Stimulated activated naive CD4-positive, alpha-beta T cell treated with Interleukin-2 at 50 U/mL for 16 hours (primary cell): ENCODE measurements at places on chromosomes 1 and 21.

DNA sequence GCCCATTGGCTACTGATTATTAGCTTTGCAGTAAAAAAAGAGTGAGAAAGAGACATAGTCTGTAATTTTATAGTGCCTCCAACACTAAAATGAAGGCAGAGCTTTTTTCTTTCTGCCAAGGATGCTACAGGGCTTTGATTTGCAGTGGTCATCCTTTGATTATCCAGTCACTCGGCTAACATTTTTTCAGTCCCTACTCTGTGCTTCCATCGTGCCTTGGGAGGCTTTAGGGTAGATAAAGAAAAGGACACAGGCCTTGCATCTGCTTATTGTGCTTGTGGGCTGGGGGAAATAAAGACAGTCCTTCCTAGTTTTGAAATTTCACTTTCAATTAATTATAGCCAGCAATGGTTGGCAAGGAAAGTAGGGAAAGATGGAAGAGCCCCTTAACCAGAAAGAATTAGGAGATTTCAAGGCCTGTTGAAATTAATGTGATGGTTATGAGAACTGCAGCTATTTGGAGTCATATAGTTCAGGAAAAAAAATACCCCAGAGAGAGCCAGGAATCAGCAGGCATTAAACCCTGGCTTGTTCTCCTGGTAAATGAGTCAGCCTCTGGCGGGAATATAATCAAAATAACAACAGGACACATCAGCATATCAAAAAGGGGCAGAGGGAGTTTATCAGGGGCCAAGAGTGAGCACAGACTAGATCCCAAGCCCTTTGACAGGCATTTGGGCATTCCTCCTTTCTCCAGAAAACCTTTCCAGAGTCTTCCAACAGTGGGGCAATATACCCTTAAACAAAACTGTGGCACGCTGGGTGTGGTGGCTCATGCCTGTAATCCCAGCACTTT lies 27.4 kb downstream of the CACHD1 start:
- no peak for DNase-seq

DNA sequence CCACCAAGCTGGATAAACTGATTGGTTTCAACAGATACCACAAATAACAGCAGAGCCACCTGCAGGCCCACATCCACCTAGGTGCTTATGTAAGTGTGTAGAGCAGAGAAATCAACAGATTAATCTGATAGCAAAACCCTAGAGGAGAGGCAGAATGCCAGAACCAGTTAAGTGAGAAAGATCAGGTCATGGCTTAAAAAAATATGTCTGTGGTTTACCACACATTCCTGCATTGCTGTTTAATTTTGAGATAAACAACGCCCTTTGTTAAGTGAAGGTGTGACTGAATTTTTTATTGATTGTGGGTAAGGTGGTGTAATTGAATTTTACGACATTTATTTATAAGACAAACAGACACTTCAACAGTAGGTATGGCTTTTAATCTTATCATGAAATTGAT lies 21.2 kb downstream of the CRNN start:
- no peak for DNase-seq

- no peak for DNase-seq
Observed at GRCh38 chr1:94471271-94471670, 53.1 kb downstream of the ABCD3 start.

- no peak for DNase-seq
Observed at GRCh38 chr1:228990906-228991569, 255.8 kb downstream of the RHOU start.

GRCh38 chr1:23525558-23526250 lies 5.3 kb downstream of the E2F2 start:
- no peak for DNase-seq

DNA sequence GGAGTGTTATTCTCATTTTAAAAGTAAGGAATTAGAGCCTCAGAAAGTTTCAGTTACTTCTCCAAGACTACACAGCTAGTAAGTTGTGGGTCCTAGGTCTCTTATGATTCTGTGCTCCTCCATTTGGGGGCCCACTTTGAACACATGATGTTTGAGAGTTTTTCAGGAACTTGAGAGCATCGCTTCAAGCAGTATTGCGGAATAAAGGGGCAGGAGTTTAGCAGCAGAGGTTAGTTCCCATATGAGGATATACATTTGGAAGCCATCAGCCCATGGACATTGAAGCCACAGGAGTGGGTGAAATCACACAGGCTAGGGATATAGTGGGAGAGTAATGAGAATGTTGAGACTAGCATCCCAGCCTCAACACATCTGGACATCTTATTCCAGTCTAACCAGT lies 143.2 kb downstream of the RASAL2 start:
- no peak for DNase-seq

GRCh38 chr1:100387209-100387608 lies 34.9 kb downstream of the CDC14A start:
- DNase-seq, result no peak

DNA sequence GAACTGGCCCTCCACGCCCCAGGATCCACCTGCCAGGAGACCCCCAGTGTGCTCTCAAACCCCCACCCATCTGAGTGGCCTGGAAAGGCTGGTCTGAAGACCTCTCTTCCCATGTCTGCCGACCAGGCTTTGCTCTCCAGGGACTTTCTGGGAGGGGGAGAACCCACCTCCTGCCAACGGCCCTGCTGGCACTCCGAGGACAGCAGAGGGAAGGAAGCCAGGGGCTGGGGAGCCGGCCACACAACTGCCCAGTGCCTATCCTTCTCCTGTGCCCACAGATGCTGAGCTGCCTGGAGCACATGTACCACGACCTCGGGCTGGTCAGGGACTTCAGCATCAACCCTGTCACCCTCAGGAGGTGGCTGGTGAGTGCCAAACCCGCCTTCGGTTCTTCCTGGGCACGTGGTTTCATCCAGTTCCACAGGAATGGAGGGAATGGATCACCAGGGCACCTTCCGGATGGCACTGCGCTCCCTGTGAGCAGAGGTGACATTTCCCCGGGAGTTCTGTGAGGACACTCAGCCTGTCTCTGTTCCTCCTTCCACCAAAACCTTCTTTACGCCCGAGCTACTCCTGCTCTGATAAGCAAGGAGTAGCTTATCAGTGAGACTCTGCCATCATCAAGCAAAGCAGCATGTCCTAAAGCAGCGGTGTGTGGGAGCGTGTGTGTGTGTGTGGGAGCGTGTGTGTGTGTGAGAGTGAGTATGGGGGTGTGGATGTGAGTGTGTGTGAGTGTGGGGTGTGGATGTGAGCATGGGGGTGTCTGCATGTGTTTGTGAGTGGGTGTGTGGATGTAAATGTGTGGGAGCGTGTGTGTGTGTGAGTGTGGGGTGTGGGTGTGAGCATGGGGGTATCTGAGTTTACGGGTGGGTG lies 105.5 kb downstream of the PDE9A start:
- no peak for DNase-seq

- no peak for DNase-seq
Observed at GRCh38 chr21:40839521-40839920, 7.4 kb downstream of the DSCAM start.

DNA sequence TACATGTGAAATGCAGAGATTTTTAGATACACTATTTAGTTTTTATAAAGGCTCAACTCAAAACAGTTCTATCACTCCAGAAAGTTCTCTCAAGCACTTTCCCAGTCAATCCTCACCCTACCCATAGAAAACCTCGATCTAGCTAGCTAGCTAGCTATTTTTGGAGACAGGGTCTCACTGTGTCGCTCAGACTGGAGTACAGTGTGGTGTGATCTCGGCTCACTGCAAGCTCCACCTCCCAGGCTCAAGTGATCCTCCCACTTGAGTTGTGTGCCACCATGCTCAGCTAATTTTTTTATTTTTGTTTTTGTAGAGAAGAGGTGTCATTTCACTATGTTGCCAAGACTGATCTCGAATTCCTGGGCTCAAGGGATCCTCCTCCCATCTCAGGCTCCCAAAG lies 236.9 kb downstream of the RERE start:
- no peak for DNase-seq

- DNase-seq, result no peak
Observed at GRCh38 chr1:242731446-242731845, 206.9 kb upstream of the PLD5 start.

GRCh38 chr1:65791396-65791795 lies 1.3 kb upstream of the PDE4B start:
- DNase-seq, result no peak

DNA sequence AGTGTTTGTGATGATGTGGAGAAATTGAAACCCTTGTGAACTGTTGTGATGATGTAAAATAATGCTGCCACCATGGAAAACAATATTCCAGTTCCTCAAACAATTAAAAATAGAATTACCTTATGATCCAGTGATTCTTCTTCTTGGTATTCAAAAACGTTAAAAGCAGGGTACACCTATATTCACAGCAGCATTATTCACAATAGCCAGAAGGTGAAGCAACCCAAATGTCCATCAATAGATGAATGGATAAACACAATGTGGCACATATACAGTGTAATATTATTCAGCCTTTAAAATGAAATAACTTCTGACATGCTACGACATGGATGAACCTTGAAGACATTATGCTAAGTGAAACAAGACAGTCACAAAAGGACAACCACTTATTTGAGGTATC lies 59.2 kb downstream of the LYPLAL1 start:
- no peak for DNase-seq

DNA sequence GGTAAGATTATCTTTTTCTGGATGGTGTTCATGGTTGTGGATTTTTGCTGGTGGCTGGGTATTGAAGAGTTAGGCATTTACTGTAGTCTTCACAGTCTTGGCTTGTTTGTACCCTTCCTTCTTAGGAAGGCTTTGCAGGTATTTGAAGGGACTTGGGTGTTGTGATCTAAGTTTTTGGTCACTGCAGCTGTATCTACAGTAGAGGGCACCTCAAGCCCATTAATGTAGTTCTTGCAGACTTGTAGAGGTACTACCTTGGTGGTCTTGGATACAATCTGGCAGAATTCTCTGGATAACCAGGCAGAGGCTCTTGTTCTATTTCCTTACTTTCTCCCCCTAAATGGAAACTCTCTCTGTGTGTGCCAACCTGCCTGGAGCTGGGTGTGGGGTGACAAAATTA lies 155.8 kb upstream of the BRINP3 start:
- DNase-seq, result no peak

GRCh38 chr1:165619647-165620151 lies 11.3 kb upstream of the MGST3 start:
- no peak for DNase-seq

DNA sequence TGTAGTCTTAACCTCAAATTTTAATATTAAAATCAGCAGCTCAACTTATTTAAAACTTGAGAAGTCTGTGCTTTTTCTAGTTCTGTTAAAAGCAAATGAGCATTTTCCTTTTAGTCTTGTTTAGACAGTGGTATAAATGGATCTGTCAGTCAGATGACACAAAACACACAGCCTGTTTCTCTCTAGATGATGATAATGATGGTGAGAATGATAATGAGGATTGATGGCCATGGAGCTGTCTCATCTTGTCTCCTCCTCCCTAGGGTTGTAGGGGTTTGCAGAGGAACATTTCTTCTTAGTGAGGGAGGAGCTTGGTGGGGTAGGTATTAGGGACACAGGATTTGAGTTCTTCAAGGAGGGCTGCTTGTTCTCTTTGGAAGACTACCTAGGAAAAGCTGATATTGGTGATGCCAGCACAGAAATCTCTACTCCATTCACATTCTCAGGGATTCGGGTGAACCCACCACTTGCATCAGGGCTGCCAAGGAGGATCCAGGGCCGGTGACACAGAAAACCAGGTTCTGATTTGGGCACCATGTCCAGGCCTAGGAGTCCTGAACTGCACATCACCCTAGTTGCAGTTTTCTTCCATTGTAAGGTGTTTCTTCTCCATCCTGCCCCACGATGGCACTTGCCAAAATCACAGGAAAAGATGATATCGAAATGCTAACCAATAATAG lies 147.6 kb downstream of the RHOU start:
- DNase-seq, result no peak

DNA sequence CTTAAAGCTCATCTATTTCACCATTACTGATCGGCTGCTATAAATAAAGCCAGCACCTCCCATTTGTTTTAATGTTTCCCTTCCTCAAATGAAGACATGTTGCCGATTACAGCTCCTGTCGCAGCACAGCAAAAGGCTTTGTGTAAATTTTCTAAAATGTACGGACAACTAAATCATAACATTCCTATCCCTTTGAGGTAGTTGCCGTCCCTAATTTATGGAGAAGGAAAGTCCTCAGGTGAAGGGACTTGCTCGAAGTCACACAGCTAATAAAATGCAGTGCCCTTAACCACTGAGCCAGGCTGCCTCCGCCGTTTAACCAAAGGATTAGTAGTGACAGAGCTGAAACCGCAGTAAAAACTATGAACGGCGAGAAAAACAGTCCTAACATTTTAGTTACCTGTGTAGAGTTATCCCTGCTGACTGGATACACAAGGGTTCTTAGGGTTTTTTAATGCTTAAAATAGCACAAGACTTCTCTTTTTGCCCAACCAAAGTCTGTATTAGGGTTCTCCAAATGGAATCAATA lies 871 bp downstream of the PINK1 start:
- DNase-seq, result no peak

DNA sequence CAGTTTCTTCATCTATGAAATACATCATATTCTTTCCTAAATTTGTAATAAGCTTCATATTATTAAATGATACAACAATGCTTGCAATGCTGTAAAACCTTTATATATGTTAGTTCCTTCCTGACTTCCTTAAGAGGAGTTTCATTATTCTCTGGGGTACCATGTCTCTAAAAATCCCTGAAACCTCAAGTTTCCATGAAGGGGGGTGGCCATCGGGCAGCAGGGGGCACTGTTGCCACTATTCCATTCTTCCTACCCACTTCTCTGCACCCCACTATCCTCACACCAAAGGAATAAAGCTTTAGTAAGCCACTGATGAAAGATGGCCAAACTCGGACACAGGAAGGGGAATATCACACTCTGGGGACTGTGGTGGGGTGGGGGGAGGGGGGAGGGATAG lies 9.0 kb upstream of the DMRTB1 start:
- no peak for DNase-seq

DNA sequence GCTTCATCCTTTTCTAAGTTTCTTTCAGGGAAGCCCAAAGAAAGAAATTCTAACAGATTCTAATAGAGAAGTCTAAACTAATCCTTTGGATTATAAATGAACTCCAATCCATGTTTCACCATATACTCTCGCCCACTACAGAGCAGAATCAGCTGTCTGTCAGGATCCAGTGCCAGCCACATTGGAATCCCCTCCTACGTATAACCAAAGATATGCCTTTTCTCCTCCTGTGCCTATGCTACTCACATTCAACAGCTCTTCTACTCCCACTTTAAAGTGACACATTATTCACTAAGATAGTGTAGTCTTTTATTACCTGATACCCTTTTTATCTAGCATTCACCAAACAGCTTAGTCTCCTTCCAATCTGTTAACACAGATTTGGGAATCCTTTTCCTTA lies 3.1 kb downstream of the ETV3 start:
- no peak for DNase-seq

DNA sequence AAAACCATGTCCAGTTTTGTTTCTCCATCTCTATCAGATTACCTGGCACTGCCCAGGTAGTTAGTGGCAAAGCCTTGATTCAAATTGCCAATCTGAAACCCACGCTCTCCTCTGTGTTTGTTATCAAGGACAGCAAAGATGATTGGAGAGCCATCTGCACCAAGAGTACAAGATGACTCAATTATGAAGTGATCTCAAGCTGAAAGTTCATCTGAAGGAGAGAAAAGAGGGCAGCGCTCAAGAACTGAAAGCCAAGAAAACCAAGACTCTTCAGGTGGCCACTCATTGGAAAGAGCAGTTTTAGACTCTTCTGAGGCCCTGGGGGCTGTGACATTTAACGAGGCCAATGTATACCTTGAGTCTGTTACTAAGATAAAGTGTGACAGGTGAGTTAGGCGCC lies 13.8 kb downstream of the RXRG start:
- no peak for DNase-seq
